Esophagus squamous epithelium (tissue), 5 donors: ENCODE measurements at places on chromosomes 12 and 14.
A peak's percentile ranks its signal among the peaks of the same experiment; 100 is the strongest.

DNA sequence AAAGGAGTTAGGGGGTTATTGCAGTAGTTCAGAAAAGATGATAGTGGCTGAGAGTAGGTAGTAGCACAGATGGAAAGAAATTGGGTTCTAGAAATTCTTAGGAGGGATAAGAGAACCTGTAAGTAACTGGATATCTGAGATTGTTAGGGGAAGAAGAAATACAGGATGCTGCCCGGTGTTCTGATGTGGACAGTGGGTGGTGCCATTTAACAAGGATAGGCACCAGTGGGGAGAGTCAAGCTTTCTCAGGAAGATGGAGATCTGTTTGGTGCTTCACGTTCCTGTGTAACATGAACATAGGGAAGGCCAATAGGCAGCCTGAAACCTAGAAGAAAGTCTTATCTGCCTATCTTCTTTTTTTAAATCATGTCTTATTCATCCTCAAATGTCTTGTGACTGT lies 245.9 kb downstream of the NPAS3 start:
- no peak for DNase-seq

GRCh38 chr14:77598366-77599070 lies 17.9 kb downstream of the SPTLC2 start:
- no peak for DNase-seq

DNA sequence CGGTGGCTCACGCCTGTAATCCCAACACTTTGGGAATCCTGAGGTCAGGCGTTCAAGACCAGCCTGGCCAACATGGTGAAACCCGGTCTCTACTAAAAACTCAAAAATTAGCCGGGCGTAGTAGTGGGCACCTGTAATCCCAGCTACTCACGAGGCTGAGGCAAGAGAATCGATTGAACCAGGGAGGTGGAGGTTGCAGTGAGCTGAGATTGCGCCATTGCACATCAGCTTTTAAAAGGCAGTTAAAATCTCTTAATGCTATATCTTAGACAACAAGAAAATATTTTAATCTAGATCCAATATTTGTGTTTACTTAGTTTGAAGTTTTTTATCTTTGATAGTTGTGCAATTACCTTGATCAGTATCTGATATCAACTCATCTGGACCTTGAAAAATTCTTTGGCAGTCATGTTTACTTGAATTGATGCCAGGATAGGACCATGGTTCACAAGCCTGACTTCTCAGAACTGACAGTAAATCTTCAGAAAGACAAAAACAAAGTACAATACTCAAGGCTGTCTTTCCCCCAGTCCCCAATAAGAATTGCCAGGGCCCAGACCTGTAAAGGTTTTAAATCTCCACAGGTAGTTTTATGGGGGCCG lies 135.0 kb upstream of the AEBP2 start:
- no peak for DNase-seq

- no peak for DNase-seq
Measured at GRCh38 chr14:56036353-56036752, 81.9 kb upstream of the PELI2 start.

DNA sequence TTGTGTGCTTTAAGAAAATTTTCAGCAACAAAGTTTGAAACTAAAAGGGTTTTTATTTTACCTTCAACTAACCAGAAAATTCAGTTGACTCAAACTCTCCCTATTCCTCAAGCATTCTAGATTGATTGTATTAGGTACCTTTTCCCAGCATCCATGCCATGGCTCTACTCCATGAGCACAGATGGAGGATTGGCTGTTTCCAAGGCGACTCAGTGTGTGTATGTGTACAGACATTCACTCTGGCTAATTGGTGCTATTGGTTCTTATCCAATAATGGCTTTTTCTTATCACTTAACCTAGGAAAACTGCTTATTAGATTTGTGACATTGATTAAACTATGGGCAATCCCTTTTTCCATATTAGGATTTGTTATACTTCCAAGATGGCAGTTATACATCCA lies 202.6 kb downstream of the ANO6 start:
- no peak for DNase-seq

DNA sequence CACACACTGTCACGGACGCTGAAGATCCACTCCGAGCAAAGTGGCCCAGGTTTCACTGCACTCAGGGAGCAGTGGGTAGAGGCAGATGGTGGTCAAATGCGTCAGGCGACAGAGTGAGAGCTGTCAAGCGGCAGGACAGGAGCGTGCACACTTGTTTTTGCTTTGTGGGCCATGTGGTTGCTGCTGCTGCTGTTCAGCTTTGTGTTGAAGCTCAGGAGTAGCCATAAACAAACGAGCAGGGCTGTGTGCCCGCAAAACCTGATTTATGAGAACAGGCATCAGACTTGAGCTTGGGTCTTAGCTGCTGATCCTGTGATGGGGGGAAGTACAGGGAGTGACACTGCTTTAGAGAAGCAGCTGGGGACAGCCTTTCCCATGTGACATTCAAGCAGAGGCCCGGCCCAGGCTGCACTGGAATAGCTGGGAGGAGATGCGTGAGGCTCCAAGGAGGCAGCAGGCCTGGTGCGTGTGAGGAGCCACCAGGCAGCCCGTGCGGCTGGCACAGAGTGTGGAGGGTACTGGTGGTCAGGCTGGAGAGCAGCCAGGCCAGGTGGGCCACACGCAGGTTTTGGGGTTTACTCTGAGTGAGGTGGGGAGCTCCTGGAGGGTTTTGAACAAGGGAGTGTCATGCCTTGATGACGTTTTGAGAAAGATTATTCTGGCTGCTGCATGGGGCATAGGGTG lies 31.1 kb upstream of the ASPG start:
- no peak for DNase-seq

DNA sequence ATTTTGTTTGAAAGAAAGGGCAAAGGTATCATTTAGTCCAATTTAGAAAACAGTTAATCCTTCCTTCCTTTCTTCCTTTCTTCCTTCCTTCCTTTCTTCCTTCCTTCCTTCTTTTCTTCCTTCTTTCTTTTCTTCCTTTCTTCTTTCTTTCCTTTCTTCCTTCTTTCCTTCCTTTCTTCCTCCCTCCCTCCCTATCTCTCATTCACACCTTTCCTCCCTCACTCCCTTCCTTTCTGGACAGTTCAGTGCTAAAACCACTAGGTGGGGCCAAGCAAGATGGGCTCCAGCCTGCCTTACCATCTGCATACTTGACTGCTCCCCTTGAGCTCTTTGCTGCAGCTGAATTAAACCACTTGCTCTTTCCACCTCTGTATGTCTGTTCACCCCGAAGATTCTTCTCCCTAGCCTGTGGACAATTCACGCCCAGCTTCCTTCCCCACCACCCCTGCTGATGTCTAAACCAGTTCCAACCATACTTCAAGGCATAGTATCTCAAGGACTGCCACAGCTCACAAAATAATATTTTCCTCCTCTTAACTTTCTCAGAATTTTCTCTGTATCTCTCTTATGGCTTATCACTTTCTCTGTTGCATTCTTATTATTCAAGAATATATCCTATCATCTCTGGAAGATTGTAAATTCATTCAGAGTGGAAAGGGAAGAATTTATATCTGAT lies 78.0 kb downstream of the DBX2 start:
- DNase-seq: no peak

DNA sequence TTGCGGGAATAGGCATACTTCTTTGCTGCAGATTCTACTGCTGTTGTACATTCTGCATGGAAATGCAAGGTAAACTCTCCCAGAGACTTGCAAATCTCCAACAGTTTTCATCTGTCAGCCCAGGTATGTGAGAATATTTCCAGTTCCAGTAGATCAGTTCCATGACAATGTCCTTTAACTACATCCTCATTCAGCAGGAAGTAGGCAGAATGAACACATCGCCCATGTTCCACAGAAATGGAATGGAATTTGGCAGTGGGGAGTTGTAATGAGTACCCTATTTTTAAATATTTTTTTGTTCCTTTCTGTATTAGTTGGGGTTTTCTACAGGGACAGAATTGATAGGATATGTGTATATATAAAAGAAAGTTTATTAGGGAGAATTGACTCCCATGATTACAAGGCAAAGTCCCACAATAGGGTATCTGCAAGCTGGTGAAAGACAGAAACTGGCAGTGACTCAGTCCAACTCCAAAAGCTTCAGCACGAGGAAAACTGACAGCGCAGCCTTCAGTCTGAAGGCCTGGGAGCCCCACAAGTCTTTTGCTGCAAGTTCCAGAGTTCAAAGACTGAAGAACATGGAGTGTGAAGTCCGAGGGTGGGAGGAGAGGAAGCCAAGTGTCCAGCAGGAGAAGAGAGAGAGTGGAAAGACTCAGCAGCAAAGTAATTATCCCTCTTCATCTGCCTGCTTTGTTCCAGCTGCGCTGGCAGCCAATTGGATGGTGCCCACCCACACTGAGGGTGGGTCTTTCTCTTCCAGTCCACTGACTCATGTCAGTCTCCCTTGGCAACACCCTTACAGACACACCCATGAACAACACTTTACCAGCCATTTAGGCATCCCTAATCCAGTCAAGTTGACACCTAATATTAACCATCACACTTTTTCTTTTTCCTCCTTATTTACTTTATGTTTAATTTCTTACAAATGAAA lies 110.4 kb upstream of the SCAF11 start:
- DNase-seq: no peak

DNA sequence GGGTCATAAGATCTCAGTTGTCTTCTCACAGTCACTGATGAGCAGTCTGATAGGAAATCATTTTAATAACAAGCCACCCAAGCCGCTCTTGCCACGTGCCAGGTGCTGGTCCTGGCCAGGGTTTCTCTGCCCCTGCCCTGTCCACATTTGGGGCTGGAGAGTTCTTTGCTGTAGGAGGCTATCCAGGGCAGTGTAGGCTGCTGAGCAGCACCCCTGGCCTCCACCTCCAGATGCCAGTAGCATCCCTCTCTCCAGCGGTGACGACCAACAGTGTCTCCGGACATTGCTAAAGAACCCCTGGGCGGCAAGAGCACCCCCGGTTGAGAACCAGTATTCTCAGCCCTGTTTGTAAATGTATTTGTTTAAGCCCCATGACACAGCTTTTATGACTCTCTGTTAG lies 243.7 kb downstream of the GLT1D1 start:
- no peak for DNase-seq

GRCh38 chr14:68800390-68800789 lies 7.5 kb upstream of the ZFP36L1 start:
- DNase-seq: no peak

DNA sequence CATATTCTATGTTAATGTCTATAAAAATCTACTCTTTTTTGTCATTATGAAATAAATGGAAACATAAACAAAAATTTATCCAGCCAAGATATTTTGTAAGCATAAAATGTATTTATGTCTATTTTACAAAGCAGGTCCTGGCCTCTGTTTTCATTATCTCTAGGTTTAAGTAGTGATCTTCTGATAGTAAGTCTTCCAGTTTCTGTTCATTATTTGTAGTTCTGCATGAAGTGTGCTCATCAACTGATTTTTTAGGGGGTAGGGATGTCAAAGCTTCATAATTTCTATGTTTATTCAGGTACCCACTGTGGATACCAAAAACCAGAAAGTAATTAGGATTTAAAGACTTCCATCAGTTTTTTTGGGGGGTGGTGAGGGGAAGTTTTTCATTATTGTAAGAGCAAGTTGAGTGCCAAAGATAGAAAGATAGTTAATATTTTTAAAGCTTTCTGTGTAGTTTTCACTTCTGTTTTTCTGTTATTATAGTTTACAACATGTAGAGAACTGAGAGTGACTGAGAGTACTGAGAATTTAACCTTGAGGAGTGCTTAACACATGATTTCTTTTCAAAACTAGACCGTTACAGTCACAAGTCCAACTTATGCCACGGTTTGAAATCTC lies 30.6 kb upstream of the LMO3 start:
- DNase-seq: no peak

- DNase-seq: no peak
Measured at GRCh38 chr14:44963775-44964380, 1.9 kb downstream of the TOGARAM1 start.

DNA sequence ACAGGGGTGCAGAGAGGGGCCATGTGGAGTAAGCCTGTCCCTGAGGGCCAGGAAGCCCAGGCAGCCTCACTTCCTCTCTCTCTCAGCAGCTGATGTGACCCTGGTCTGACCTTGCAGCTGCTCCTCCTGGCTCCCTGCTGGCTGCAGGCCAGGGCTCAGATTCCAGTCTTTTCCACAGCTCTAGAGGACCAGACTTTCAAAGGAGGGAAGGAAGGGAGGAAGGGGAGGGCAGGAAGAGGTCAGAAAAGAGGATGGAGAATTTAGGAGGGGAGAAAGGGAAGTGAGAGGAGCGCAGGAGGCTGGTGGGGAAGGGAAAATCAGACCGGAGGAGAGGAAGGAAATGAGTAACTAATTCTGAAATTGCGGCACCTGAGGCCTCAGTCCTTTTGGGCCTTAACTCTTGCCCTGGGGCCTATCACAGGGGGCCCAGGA lies 40.9 kb upstream of the VASH1 start:
- no peak for DNase-seq

- no peak for DNase-seq
Measured at GRCh38 chr12:22740656-22741355, 115.8 kb downstream of the ETNK1 start.

DNA sequence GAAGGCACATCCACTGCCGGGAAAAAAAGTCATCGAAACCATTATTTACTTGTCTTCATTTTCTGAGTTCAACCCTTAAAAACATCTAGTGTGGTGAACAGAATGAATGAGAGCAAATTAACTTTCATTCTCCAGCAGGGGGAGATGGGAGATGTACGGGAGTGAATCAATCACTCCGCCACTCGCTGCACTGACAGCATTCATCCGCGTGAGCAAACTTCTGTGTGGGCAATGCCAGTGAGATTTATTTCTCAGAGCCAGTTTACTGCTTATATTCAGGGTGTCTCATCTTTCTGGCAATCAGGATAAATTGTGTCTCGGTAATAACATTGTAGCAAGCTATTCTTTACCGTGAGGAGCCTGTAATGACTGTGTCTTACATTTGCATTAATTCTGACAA lies 463.6 kb upstream of the MIS18BP1 start:
- DNase-seq: no peak

DNA sequence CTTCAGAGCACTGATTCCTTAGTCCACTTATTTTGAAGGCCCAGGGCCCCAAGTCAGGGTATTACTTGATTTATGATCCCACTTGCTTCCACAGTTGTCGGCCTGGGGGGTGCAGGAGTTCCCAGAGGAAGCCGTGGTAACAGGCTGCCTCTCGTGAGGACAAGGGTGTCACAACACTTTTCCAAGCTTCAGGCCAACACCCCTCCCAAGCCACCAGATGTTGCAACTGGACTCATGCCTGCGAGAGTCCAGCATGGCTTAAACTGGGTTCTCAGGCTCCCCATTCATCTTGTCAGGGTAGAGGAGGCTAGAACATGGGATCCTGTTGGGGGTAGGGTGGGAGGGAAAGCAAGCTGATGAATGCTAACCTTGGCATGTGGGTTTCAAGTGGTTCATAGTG lies 56.1 kb downstream of the BMP4 start:
- DNase-seq: no peak

- DNase-seq: no peak
Measured at GRCh38 chr12:26551385-26551784, 281.6 kb downstream of the ITPR2 start.

GRCh38 chr12:124727264-124727800 lies 136.3 kb downstream of the SCARB1 start:
- peak; percentile 30 for DNase-seq
